ENCODE measurements at places on chromosomes 7 and 10.

- no peak for DNase-seq
Observed at GRCh38 chr7:5872326-5872725, 8.3 kb upstream of the OCM start.

DNA sequence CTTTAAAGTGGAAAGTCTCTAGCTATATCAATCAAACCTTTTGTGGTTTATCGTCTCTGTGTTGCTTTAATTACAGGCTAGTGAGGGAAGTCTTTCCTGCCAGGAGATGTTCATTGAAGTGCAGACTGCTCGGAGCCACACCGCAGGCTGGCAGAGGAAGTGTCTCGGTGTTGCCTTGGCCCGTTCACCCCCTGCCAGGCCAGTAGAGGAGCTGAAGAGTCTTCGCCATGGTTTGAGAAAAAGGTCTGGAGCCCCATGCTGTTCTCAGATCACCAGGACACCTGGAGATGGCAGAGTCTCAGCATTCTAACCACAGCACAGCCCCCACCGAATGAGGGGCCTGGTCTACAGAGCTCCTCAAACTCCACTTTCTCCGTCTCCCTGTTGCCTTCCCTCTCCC, 275.9 kb upstream of the PLPP4 start:
- no peak for DNase-seq

GRCh38 chr10:133158756-133159610, 1.0 kb upstream of the KNDC1 start:
- DNase-seq = no peak

DNA sequence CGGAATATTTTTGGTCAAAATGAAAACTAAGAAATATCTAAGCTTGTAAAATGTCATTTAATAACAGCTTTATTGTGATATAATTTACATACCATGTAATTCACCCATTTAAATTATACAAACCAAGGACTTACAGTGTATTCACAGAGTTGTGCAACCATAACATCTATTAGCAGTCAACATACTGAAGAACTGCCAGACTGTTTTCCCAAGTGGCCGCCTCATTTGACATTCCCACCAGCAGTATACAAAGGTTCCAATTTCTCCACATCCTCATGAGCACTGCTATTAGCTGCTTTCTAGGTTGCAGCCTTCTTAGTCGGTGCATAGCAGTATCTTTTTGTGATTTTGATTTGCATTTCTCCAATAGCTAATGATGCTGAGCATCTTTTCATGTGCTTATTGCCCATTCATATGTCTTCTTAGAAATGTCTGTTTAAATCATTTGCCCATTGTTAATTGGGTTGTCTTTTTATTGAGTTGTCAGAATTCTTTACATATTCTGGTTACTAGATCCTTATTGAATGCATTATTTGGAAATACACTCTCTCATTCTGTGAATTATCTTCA, 153.0 kb upstream of the FGFR2 start:
- DNase-seq = no peak

GRCh38 chr10:99522470-99523250, 10.1 kb upstream of the NKX2-3 start:
- DNase-seq = no peak

GRCh38 chr7:154919344-154920225, 83.3 kb downstream of the PAXIP1 start:
- no peak for DNase-seq

DNA sequence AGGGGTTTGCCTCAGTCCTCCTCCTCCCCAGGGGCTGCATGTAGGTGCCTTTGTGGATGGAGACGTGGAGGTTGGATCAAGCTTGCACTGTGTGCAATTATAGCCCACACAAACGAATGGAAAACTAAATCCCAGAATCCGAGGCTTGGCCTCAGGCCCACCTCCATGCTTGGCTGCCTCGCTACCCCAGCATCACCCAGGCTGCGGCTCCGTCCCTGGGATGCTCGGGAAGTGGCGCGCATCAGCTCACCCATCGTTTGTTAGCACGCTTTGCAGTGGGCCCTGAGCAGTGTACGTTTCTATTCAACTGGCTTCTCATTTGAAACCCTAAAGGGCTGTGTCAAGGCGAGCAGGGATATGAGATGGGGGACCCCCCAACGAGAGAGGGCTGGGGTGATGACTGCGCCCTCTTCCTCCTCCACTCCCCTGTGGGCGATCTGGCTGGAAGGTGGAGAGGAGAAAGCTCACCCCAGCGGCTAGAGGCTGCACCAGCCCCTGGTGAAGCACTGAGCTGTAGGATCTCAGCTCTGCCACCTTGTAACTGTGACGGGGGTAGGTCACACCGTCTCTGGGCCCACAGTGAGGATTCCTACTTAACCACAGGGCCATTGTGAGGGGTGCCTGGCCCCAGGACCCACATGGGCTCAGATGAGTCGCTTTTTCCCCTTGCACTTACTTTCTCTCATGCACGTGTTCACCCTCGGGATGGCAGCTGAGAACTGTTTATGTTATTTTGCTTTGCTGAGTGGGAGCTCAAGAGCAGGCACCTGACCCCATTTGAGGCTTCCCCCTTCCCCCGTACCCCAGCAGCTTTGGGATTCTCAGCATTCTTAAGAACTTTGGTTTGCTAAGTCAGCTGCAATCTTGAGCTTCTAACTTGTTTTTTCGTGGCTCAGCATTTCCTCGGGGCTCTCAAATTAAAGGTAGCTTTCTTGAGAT, 12.7 kb upstream of the BTBD16 start:
- DNase-seq = no peak

DNA sequence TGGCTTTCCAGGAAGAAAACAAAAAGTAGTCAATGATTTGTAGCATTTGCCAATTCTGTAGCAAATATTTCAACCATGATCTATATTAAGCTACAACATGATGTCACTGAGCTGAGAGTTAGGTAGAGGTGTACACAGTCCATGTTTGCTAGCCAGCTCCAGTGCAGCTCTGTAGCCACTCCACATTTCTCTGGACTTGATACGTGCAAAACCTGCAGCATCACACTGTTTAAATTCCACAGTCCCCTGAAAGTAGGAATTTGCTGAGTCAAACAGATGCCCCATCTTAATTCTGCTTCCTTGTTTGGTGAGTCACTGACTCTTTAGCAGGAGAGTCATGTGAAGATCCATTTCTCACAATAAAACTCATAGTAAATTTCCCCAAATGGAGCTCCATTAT, 89.8 kb upstream of the LRRTM3 start:
- DNase-seq = no peak

- no peak for DNase-seq
Observed at GRCh38 chr10:71087622-71088021, 124.7 kb upstream of the UNC5B start.

DNA sequence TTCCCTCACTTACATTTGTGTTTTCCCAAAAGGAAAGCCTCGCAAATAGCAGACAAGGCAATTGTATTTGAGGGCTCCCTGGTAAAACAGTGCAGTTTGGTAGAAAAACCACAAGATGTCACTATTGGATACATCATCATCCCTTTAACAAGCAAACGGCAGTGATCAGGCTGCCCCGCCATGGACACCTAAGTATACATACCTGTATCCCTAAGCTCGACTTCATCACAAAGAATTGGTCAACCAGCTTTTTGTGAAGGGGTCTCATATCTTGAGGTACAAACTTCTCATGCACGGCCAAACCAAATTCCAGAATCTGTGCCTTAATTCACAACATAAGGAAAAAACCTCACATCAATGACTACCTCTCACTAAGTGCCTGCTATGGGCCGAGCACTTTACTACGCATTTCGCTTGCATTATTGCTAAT, 179.5 kb upstream of the IMMP2L start:
- DNase-seq = no peak

- DNase-seq = no peak
Observed at GRCh38 chr7:31899356-31899927, 170.8 kb downstream of the PDE1C start.

- no peak for DNase-seq
Observed at GRCh38 chr10:1156616-1156886, 100.4 kb downstream of the WDR37 start.

DNA sequence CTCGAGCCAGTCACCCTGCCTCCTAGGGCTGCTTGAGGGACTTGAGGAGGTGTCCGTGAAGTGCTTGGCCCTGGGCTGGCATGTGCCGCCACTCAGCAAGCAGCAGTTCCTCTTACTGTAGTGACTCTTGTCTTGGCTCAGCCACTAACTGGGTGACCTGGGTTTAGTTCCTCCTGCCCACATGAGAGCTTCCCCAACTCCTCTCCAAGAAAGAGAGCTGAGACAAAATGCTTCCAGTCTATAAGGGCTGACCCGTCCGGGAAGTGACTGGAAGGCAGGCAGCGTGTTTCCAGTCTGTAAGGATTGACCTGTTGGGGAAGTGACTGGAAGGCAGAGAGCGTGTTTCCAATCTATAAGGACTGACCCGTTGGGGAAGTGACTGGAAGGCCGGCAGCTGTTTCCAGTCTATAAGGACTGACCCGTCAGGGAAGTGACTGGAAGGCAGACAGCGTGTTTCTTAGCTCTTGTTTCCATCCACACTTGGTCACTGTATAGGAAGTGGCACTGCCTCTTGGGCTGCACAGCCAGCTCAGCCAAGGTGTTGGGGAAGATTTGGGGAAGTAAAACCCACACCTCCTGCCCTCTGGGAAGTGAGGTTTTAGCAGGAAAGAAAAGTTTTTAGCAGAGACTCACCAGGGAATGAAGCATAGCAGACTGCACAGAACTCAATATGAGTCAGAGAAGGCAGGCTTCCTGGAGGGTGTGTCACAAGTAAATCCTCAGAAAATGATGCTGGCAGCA, 53.3 kb upstream of the PPIF start:
- no peak for DNase-seq

DNA sequence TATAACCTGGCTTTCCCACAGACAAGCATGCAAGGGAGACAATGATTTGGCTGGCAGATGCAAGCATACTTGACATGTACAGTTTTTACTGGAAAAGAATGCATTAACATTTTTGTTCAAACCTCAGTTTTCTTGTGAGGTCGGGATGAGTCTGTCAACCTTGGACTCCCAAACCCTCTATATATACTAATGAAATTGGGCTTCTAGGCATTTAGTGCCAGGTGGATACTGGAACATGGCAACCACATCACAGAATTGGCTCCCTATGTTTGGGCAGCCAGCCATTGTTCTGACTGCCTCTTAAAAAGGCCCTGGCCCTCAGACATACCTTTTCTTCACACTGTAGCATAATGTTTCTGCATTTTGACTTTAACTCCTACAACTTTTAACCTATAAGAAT, 39.1 kb downstream of the CDK6 start:
- no peak for DNase-seq

GRCh38 chr7:113134025-113134424, 15.7 kb upstream of the SMIM30 start:
- no peak for DNase-seq

All from activated T-helper 1 cell treated with anti-CD3 and anti-CD28 coated beads, Interleukin-12 subunit alpha, Interleukin-12 subunit beta, Interleukin-2, Interleukin-4 antibody, amounts not matched to agents 30 ng/mL and 10 ng/mL and 1 ng/mL, durations not matched to agents 14 hours and 24 hours and 36 hours (primary cell).